ENCODE measurements at places on chromosomes 16 and 17. TPM values are rescaled to one million over a fixed set of nuclear protein-coding genes. Genes with fewer than 3 reads are reported as not detected.

- DNase-seq = no peak
- peaks cover 89% of the 10 kb centered on the region for H3K4me1 ChIP-seq
- peaks cover 39% of the 10 kb centered on the region for H3K36me3 ChIP-seq
- H3K27me3 ChIP-seq = no peaks in the 10 kb centered on the region
These were observed 12.9 kb downstream of the GJD3 start for GRCh38 chr17:40351359-40352236.

The ZACN gene
- polyA plus RNA-seq = 0.03 TPM

- H3K4me3 ChIP-seq = no peak overlapping the region
- peaks cover 12% of the 10 kb centered on the region for H3K36me3 ChIP-seq
- DNase-seq = peak; percentile 69
- peaks cover 71% of the 10 kb centered on the region for H3K4me1 ChIP-seq
- H3K27me3 ChIP-seq = no peaks in the 10 kb centered on the region
These were observed 10.8 kb upstream of the BCAR1 start for GRCh38 chr16:75262104-75262799.

DNA sequence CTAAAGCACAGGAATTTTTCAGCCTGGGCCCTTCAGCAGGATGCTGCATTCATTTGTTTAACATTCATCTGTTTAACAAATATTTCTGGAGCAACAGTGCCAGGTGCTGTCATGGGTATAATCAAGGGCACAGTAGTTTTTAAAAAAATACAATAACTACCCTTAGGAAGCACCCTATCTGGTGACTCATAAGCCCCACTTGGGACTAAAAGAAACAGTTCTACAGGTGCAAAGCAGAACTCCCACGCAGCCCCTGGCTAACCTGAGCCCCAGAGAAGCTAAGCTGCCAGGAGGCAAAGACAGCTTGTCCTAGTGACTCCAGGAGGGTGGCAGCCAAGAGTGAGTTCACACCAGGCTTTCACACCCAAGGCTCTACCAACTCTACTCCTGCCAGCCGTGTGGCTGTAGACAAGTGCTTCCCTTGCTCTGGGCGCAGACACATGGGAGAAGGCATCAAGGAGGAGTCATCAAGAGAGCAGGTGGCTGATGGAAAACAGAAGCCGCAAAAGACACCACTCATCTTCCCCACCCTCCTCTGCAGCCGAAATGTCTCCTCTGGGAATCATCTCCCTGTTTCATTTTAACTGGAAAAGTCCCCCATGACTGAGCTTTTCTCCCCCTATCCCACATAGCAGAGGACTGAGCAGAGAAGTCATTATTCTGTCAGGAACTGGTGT is 14.4 kb downstream of the CUEDC1 start:
- H3K27me3 ChIP-seq = no peaks in the 10 kb centered on the region
- DNase-seq = no peak
- H3K4me3 ChIP-seq = no peak overlapping the region
- H3K36me3 ChIP-seq = no peaks in the 10 kb centered on the region
- H3K4me1 ChIP-seq = peaks cover 45% of the 10 kb centered on the region

- H3K36me3 ChIP-seq = no peaks in the 10 kb centered on the region
- DNase-seq = no peak
- no peak overlapping the region for H3K4me3 ChIP-seq
- no peak overlapping the region for H3K27ac ChIP-seq
These were observed 16.7 kb upstream of the MYO18A start for GRCh38 chr17:29196769-29197515.

The CPHXL2 gene
- polyA plus RNA-seq = not detected

GRCh38 chr17:7431231-7431630 is 2.6 kb downstream of the SPEM3 start:
- H3K4me3 ChIP-seq = no peak overlapping the region
- DNase-seq = no peak
- H3K27me3 ChIP-seq = no peaks in the 10 kb centered on the region
- no peaks in the 10 kb centered on the region for H3K36me3 ChIP-seq
- no peak overlapping the region for H3K27ac ChIP-seq

DNA sequence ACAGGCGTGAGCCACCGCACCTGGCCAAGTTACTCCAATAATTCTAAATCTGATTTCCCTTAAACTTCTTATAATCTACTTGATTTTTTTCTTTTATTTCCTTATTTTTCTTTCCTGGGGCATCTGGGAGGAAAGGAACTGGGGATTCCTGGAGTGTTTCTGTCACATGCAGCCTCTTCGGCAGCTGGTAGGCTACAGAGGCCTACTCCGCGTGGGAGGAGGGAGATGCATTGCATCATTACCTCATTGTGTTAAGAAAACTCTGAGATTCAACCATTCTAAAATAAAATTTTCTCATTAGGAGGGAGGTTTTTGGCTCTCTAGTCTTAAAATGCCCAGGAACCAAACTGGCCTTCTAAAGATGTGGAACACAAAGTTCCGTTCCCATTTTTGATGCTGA is 64.0 kb downstream of the SOX9 start:
- no peak for DNase-seq
- H3K27me3 ChIP-seq = no peaks in the 10 kb centered on the region
- no peak overlapping the region for H3K4me3 ChIP-seq
- H3K4me1 ChIP-seq = no peaks in the 10 kb centered on the region
- H3K36me3 ChIP-seq = no peaks in the 10 kb centered on the region
